ENCODE measurements at places on chromosomes 4 and X.

GRCh38 chr4:128571747-128572146 lies 237.8 kb upstream of the JADE1 start:
- DNase-seq = no peak

DNA sequence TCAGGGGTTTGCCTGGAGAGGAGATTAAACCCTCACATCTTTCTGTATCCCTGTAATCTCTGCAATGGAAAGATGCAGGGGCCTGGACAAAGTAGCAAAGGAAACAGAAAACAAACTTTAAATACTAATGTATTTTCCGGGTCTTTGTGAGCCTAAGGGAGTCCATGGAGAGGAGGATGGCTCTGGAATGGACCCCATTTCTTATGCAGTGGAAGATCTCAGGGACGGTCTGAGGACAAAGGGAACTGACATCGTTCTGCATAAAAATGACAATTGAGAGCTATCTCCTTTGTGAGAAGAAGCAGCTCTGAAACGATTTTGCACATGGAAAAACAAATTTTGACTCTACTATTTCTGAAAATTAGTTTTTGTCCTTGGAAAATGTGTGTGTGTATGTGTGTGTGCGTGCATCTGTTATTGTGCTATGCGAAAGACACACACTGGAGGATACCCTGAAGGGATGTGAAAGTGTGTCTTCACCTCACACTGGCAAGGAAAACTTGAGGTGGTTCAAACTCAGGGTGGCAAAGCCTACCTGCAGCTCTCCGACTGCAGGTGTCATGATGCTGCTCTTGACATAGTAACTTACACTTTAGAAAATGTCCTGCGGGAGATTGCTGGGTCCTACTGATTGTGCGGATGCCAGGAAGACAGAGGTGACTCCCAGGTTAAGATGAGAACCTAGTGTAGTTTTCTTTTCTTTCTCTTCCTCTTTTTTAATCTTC lies 126.4 kb upstream of the JADE1 start:
- no peak for DNase-seq

DNA sequence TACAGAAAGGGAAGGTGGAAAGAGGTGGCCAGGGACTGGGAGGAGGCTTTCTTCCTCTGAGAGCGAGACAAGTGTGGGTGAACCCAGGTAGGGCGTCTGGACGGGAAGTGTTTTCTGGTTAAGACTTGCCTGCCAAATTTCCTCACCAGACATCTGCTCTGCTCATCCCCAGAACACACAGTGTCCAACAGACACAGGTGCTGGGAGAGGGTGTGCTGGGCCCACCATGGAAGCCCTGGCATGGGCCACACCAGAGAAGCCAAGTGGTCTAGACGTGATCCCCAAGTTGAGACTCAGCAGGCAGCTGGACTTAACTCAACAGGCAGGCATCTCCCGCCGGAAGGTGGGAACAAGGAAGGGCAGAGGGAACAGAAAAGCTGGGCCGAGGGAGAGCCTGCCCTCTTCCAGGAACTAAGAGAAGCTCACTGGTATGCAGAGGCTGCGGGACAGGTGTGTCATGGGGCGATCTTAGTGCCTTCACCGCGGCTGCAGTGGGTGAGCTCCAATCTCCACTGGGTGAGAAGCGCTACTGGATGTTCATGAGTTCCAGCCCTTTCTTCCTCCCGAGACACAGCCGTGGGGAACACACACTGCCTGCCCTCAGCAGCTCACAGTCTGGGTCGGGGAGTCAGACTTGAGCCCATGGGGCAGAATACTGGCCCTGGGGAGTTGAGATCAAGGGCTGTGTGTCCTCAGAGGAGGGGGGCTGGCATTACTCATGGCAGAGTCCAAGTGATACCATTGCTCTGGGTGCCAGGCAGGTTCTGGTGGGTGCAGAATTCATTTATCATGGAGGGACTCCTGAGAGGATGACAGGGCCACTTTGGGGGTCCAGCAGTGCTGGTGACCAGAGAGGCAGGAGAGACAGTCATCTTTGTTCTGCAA lies 110.2 kb downstream of the CPZ start:
- no peak for DNase-seq

DNA sequence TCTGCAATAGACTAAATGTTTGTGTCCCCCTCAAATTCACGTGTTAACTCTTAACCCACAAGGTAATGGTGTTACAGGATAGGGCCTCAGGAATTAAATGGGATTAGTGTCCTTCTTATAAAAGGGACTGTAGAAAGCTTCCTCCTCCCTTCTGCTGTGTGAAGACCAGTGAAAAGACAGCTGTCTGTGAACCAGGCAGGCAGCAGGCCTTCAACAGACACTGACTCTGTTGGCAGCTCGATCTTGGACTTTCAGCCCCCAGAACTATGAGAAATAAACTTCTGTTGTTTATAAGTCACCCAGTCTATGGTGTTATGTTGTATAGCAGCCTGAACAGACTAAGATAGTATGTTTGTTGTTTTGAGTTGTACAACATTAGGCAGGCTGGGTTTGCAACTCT lies 208.1 kb downstream of the GBA3 start:
- DNase-seq = no peak

GRCh38 chr4:154585369-154586018 lies 5.0 kb downstream of the FGA start:
- DNase-seq = no peak

DNA sequence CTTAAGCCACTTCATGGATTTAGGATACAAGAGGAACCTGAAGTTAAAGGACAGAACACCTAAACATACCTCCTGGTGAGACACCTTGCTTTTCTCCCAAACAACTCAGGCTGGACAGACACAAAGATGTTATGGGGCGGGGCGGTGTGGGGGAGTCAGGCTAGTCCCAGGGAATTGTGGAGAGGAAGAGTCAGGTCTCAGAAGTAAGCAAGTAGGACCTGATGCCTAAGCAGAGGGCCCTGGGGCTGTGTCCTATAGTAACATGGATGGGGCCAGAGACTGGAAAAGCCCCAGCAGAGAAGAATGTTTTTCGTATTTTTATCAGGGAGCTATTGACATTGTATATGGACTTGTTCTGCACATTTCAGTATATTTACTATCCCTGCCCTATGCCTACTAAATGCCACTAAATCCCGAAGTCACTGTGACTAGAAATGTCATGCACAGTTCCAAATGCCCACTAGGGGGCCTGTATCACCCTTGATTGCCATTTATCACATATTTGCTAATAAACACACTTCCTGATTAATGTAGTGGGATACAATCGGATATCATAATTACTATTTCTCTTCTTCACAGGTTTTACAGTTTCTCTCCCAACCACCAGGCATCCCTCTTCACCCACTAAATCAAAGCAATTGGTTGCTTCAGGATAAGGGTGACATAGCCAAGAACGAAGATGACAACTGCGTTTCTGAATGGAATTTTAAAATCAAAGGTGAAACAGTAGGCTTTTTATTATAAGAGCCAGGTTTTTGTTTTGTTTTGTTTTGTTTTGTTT lies 23.8 kb upstream of the ARHGAP10 start:
- DNase-seq = no peak

GRCh38 chr4:171130256-171130801 lies 682.9 kb upstream of the GALNTL6 start:
- DNase-seq = no peak

DNA sequence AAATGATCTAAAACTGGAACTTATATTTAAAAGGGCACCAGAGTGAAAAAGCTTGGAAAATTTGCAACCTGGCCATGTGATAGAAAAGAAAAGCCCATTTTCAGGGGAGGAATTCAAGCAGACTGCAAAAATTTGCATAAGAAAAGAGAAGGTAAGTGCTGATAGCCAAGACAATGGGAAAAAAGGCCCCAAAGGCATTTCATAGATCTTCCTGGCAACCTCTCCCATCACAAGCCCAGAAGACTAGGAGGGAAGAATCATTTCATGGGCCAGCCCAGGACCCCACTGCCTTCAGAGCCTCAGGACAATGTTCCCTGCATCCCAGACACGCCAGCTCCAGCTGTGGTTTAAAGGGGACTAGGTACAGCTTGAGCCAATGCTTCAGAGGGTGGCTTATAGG lies 887.3 kb upstream of the DIAPH2 start:
- no peak for DNase-seq
